EL (cell line): ENCODE measurements at places on chromosomes 7 and 10.
A peak's percentile ranks its signal among the peaks of the same experiment; 100 is the strongest.

DNA sequence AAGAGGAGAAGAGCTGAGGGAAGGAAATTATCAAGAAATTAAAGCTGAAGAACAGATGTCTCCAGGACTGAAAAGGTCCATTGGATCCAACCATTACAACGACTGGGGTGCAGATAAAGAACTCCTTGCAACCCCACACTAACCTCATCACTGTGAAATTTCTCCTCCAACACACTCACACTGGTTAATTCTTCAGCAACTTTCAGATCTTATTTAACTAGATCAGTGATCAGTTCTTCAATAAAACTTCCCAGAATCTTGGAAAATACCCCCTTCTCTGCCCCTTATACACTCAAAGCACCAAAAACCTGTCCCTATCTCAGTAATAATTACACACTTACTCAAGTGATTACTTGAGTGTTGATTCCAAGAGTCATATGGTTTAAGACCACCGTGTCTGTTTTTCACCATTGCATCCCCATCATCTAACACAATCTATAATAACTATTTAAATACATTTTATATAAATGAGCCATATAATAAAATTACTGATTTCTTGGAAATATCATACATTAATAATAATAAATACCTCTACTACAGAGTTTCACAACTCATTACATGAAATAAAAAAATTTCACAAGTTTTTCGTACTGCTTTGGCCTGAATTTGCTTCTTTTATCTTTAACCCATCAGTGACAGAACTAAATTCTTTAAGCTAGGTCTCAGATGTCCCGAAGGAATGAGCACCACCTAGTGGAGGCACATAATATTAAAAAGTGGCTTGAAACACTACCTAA is 123.7 kb downstream of the MPP7 start:
- peak; percentile 79 for DNase-seq

GRCh38 chr7:47949703-47950102 is 1.4 kb upstream of the PKD1L1 start:
- DNase-seq, result no peak

DNA sequence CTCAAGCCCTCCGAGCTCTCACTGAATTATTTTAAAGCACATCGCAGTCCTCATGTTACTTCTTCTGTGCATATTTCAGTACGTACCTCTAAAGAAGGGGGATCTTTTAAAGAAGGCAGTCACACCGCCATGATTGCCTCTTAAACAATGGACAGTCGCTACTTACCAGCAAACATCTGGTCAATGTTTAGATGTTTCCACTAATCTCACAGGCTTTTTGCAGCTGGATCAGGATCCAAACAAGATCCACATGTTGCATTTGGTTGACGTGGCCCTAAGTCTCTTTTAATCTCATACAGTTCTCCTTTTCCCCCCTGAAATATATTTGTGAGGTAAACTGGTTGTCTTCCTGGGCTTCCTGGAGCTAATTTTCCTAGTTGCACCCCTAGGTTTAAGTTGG is 50.0 kb downstream of the PRF1 start:
- no peak for DNase-seq

DNA sequence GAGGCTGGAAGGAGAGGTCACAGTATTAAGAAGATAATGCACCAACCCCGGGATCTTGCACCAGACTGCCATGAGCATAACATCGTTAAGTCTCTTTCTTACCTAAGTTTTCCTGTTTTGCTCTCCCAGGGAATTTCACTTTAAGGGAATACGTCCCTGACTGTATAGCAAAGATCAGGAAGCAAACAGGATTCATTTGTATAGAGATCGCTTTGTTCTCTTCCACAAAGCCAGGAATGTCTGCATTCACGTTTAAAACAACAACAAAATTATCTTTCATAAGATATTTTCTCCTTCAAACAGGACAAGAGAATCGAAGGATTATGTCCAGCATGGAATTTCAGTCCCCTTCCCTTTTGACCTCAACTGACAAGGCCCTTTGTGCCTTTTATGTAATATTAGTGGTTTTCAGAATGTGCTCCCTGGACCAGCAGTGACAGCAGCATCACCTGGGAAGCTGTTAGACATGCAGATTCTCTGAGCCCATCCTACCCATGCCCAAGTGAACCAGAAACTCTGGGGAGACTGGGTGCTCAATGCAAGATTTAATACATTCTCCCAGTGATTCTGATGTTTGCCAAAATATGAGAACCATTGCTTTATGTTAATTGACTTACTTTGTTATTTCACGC is 286.3 kb downstream of the FGFR2 start:
- DNase-seq, result no peak

- DNase-seq, result no peak
Measured at GRCh38 chr7:114923403-114923713, 1.5 kb downstream of the MDFIC start.

DNA sequence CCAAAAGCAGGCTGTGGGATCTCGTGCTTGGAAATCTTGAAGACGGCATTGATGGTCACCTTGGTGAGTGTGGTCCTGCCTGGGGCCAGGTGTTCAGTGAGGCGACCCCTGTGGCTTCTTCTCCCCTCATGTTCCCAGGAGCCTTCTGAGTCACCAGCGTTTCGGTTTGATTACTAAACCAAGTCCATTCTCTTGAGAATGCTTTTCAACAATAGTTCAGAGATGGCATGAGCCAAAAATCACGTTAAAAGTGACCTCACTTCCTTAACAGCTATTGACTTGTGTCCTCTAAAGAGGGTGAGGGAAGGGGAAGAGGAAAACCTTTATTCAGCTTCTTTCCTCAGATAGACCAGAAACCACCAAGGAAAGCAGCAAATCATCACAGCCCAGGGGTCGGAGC is 315.2 kb downstream of the GATA3 start:
- peak; percentile 9 for DNase-seq

- DNase-seq, result no peak
Measured at GRCh38 chr10:101725296-101726114, 30.5 kb upstream of the FBXW4 start.

GRCh38 chr7:76273503-76273902 is 29.0 kb upstream of the HSPB1 start:
- no peak for DNase-seq

GRCh38 chr7:115435178-115435577 is 513.3 kb downstream of the MDFIC start:
- DNase-seq, result no peak

GRCh38 chr7:127264219-127264618 is 11.5 kb upstream of the GRM8 start:
- no peak for DNase-seq

- DNase-seq, result peak; percentile 21
Measured at GRCh38 chr10:7787150-7787856, 490 bp downstream of the KIN start.

- DNase-seq, result no peak
Measured at GRCh38 chr7:51451751-51452476, 135.3 kb upstream of the COBL start.

DNA sequence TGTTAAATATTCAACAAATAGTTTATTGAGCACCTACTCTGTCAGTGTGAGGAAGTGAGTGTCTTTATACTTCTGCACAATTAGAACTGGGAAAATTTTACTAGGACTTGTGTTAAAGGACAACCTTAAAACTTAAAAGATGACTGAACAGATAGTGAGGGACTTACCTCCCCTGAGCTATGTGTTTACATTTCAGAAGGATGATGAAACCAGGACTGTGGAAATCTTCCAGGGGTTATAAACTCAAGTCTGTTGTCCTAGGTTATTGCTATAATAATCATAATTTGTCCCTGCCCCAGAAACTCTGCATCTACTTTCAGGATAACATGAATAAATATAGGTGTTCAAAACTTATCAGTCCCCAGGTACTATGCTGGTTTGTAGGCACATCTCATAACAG is 261.0 kb upstream of the MKLN1 start:
- peak; percentile 65 for DNase-seq

DNA sequence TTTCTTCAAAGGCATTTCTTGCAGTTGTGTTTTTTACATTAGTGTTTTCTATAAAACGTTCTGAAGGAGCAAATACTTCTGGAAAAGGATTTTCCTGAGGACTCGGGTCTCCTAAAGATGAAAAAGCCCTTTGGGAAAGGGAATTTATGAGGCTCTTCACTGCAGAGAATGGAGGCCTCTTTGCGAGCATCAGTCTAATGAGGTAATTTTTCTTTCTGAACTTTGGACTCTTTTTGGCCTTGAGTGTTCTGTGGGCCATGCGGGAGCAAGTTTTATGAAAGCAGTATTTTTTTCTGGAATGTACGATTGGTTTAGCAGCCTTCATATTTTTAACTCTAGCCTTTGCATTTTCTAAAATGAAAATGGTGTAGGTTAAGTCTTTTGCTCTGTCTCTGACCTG is 6.4 kb upstream of the ACBD5 start:
- no peak for DNase-seq

DNA sequence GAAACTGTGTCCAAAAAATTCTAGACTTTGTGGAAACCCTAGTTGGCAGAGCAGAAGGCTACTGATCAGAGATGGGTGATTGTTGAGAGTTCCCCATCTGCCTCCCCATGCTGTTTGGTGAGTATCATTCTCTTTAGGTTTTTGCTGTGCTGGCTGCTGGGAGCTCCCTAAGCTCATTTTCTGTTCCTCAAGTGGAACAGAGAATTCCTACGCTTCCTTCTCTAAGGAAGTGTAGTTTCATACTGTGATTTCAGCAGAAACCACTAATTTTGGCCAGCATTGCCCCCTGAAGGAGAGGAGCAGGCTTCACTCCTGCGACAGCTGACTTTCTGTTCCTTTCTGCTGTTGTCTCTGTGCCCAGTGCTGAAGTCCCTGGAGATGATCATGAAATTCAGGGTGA is 355.3 kb upstream of the NPVF start:
- no peak for DNase-seq

- DNase-seq, result peak; percentile 19
Measured at GRCh38 chr10:13219685-13220670, 14.2 kb downstream of the UCMA start.

DNA sequence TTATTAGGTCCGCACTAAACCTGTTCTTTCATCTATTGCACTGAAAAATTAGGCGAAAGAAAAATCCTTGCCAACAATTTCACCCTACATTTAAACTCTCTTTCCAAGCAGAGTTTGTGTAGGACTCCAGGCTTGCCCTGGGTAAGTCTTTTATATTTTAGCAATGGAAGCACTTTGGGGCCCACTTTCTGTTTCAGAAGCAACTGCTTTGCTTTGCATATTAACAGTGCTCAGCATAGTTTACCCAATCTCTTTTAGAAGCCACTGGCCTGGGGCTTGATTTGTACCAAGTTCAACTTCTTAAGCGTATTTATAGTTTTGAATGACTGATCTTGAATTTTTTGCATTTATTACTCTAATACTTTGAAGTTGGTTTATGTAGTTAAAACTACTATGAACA is 78.8 kb upstream of the MDFIC start:
- no peak for DNase-seq

- DNase-seq, result peak; percentile 88
Measured at GRCh38 chr10:129466703-129467358, at the start of gene MGMT. Gene MGMT, plus strand, starts transcription at chr10:129467241.

GRCh38 chr10:53111529-53111928 is 338.9 kb upstream of the MBL2 start:
- no peak for DNase-seq

DNA sequence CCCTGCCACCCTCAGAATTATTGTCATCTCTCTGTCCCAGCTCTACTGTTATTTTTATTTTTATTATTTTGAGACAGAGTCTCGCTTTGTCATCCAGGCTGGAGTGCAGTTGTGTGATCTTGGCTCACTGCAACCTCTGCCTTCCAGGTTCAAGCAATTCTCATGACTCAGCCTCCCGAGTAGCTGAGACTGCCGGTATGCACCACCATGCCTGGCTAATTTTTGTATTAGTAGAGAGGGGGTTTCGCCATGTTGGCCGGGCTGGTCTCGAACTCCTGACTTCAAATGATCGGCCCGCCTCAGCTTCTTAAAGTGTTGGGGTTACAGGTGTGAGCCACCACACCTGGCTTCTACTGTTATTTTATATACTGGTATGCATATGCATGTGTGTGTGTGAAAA is 11.0 kb downstream of the CALHM2 start:
- DNase-seq, result peak; percentile 22

- DNase-seq, result peak; percentile 27
Measured at GRCh38 chr7:130409712-130410072, 29.4 kb downstream of the CPA1 start.

- DNase-seq, result no peak
Measured at GRCh38 chr10:52099026-52099600, 215.0 kb upstream of the DKK1 start.

DNA sequence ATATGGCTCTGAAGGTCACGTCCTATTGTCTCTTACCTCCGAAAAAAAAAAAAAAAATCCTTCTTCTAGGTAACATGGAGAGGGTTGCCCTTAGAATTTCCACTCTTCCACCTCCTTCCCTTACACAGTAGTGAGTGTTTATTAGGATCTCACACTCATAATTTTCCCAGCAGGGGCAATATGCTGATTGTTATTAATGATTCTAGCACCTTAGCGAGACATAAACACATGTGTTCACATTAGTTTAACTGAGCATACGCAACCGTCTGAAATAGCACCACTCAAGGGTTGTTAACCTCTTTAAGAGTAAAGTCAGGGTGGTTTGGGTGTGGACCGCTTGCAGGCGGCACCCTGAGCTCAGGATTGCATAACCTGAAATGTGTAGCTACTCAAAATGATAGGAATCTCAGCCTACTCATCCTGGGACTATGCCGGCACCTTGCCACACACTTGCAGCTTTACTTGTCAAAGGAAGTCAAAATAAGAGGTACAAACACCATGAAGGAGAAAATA is 52.2 kb downstream of the CPEB3 start:
- peak; percentile 89 for DNase-seq
